Cerebellum (tissue), 4 donors: ENCODE measurements at places on chromosomes 1 and 21. TPM values are rescaled to one million over a fixed set of nuclear protein-coding genes. Genes with fewer than 3 reads are reported as not detected.

- no peak for DNase-seq
Measured at GRCh38 chr1:1841575-1841995, 49.3 kb downstream of the GNB1 start.

DNA sequence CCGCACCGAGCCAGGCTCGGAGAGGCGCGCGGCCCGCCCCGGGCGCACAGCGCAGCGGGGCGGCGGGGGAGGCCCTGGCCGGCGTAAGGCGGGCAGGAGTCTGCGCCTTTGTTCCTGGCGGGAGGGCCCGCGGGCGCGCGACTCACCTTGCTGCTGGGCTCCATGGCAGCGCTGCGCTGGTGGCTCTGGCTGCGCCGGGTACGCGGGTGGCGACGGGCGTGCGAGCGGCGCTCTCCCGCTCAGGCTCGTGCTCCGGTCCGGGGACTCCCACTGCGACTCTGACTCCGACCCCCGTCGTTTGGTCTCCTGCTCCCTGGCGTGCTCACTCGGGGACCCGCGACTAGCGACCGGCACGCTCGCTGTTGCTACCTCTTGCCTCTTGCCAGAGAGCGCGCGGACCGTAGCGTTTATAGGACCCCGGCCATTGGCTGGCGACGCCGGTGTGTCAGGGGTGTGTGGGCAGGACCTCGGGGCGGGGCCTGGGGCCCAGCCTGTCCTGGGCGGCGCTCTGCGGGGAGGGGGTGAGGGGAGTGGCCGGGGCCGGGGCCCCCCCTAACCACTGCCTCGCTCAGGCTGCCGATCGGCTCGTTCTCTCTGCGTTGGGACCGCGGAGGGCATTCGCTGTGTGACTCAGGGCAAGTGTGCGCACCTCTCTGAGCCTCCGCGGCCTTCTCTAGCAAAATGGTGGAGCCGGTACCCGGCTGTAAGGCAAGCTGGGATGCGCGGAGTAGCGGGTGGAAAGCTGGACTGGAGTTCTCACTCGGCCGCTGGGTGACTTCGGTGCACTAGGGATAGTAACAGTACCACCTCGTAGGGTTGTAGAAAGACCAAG is at the start of gene SLC2A1:
TSS of gene SLC2A1 (minus strand) at position 381 of the 832 bp plus-strand sequence. CDS start at position 164, 217 bp downstream.
- DNase-seq: peak; percentile 95

GRCh38 chr1:234943836-234944402 is 184.7 kb downstream of the TOMM20 start:
- DNase-seq: no peak

DNA sequence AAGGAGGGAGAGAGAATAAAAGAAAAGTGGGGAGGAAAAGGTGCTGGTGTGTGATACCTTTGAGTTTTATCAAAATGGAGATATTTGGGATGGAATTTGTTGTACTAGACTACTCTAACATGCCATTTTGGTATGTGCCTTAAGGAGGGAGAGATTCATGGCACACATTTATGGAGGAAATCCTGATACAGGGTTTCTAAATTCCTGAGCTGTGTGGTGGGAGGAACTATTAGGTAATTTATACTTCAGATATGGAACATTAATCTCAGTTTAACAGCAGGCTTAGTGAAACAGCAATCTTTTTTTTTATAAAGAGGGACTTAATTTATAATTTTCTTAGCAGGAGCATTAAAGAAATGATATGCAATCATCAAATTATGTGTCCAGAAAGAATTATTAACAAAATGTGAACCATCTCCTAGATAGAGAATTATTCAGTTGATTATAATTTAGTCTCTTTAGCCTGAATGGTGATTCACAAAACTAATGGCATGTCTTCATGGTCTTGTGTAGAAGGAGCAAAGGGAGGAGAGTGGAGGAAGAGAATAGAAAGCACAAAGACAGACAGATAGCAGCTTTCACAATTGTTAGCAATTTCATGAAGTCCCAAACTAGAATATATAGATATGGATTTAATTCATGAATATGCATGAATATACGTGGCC is 301.6 kb downstream of the HLX start:
- DNase-seq: no peak

GRCh38 chr21:42595283-42596187 is 57.9 kb upstream of the PDE9A start:
- DNase-seq: no peak

- no peak for DNase-seq
Measured at GRCh38 chr1:39701049-39701439, 9.8 kb upstream of the HPCAL4 start.

GRCh38 chr1:8482979-8483381 is 165.1 kb downstream of the SLC45A1 start:
- no peak for DNase-seq

- no peak for DNase-seq
Measured at GRCh38 chr1:236565530-236565929, 38.8 kb downstream of the HEATR1 start.

- no peak for DNase-seq
Measured at GRCh38 chr1:34549199-34549598, 205.6 kb upstream of the GJB5 start.

CREG1 gene
- 36.7 TPM for total RNA-seq

GRCh38 chr21:38843806-38844503 is 38.2 kb downstream of the ETS2 start:
- DNase-seq: no peak

GRCh38 chr1:4262665-4263064 is 362.6 kb upstream of the C1orf174 start:
- DNase-seq: no peak

GPR37L1 gene
- total RNA-seq: 1.1 TPM

MATN1 gene
- total RNA-seq: 0.36 TPM

DNA sequence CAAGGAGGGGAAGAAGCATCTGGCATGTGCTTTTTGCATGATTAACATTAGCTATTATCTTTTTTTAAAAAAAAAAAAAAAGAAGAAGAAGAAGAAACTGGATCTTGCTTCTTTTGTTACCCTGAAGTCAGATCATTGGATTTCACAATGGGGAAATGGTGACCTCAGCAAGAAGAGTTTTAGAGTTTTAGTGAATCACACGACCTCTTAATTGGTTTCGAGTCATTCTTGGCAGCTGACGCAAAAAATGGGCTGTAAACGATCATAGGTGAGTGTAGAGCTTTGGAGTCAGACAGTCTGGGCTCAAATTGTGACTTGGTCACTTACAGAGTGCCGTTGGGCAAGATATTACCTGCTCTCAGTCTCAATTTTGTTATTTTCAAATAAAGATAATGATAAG is 33.3 kb upstream of the PGBD5 start:
- no peak for DNase-seq

DNA sequence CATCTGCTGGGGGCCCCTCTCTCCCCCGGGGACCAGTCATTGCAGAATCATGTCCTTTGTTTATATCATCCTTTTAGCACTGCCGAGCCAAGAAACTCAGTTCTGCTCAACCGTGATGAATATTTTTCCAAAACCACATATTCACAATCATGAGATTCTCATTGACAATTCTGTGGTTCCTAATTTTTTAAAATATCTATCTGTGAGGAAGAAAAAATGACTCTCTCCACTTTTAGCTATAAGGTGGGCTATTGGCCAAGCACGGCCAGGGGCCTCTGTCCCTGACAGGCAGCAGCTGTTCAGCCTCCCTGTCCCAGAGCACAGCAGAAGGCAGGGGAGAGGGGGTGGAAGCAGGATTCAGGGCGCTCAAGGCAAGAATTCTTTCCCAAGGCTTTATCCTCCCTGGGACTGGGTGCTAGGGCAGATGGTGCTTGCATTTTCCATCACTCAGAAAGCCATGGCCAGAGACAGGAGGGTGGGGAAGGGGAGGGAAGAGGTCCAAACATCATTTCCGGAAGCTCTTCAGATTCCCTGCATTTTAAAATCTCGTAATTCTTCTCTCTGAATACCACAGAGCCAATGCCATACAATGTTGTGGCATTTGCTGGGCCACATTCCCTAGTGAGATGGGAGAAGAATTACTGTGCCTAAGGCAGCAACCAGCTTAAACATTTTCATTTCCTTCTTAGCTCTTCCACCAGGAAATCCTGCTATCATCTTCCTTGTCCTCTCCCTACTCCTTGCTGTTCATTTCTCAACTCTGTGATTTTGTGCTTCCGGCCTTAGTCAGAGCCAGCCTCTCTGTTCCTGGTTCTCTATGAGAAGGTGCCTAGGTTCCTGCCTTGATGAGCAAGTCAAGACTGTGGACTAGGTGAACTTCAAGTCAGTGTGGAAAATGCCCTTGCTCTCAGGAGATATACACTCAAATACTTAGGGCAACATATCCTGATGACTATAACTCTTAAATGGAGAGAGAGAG is 60.3 kb downstream of the KCNJ6 start:
- DNase-seq: peak; percentile 64

KIF14 gene
- total RNA-seq: 4.8 TPM

SLC2A5 gene
- total RNA-seq: 1.2 TPM

C1QTNF12 gene
- 0.45 TPM for total RNA-seq

DNA sequence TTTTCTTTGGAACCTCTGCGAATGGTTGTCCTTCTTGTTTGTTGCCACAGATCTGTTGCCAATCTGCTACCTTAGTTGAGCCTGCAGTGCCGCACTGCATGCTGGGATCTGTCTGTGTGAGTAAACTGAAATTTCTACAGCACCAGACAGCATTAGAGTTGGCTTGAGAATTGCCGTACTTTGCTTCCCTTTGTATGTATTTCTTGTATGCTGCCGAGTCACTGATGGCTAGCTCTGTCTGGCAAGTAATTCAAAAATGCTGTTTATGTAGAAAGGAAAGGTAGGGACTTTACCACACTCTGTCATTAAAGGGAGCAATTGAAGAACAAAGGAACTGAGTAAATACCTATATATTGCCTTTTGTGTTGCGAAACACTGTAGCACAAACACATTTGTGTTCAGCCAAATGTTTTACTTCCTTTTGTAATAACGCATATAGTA is 857.4 kb downstream of the USP25 start:
- DNase-seq: peak; percentile 75

TSTD1 gene
- total RNA-seq: 21.6 TPM

- peak; percentile 68 for DNase-seq
Measured at GRCh38 chr1:205354259-205355074, 2.3 kb downstream of the KLHDC8A start.

GRCh38 chr1:244301595-244302130 is 150.0 kb downstream of the ADSS2 start:
- no peak for DNase-seq

DNA sequence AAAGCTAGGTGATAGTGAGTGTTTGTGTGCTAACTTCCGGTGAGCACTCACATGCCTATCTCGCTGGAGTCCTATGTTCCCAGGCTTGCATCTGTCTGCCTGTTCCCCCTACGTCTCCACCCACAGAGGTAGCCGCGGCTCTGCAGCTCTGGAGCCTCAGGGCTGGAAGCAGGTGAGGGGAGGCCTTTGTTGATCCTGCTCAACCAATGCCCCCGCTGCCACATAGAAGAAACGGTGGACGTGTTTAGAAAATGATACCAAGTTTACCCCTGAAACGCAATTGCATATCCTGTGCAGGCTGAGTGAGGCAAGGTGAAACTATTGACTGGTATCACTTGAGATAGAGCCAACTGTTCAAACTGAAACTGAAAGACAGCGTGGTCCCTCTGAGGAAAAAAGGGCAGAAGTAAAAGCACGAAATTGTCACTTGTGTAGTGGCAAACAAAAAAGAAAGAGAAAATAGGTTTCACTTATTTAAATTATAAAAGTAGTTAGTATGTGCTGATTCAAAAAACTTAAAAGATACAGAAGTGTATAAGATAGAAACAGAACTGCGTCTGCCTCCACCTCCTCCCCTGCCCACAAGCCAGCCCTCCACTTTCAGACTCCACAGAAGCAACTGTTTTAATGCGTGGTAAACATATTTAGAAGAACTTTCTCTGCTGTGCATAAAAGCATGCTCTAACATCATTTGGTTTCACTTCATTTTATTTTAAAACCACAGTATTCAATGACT is 38.6 kb upstream of the ETS2 start:
- no peak for DNase-seq

- no peak for DNase-seq
Measured at GRCh38 chr1:114457675-114458236, 53.2 kb downstream of the TRIM33 start.

HLX gene
- 1.00 TPM for total RNA-seq

DNASE2B gene
- total RNA-seq: not detected

ZBTB17 gene
- total RNA-seq: 30.9 TPM

DNA sequence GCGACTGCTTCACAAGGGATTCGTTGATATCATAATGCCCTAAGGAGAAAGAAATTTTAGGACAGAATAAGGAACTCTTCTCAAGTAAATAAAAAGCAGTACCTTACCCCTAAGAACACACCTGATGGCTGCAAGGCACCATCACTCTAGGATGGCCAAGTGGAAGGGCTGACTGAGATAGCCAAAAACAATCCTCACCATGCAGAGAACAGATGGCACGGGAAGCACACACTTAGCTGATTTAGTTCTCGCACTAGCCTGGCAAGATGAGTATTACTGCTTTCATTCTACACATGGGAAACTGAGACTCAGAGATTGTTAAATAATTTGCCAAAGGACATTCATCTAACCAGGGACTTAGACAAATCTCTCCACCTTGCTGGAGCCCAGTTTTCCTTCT is 43.8 kb downstream of the STPG1 start:
- peak; percentile 84 for DNase-seq
